A375 (cell line): ENCODE measurements at places on chromosomes 1 and 21. TPM values are rescaled to one million over a fixed set of nuclear protein-coding genes. Genes with fewer than 3 reads are reported as not detected.

Gene CTSK
- 3.5 and 6.1 TPM in 2 replicates for total RNA-seq

Gene TCHH
- 0.27 and 0.38 TPM in 2 replicates for total RNA-seq

Gene SLAMF7
- total RNA-seq: 1.8 and 3.2 TPM in 2 replicates

Gene IL12RB2
- not detected in 2 replicates for total RNA-seq

Gene TMEM69
- 16.3 and 26.6 TPM in 2 replicates for total RNA-seq
